ENCODE measurements at places on chromosomes 11 and 22. TPM values are rescaled to one million over a fixed set of nuclear protein-coding genes. Genes with fewer than 3 reads are reported as not detected.

IL18BP gene
- 15.7 TPM for total RNA-seq

OR4A16 gene
- total RNA-seq = not detected

SSTR3 gene
- 3.4 TPM for total RNA-seq

OR10A5 gene
- not detected for total RNA-seq

BRSK2 gene
- 8.6 TPM for total RNA-seq

LGALS12 gene
- total RNA-seq = 0.34 TPM

CNGA4 gene
- total RNA-seq = 0.68 TPM

OR5W2 gene
- total RNA-seq = not detected

DNA sequence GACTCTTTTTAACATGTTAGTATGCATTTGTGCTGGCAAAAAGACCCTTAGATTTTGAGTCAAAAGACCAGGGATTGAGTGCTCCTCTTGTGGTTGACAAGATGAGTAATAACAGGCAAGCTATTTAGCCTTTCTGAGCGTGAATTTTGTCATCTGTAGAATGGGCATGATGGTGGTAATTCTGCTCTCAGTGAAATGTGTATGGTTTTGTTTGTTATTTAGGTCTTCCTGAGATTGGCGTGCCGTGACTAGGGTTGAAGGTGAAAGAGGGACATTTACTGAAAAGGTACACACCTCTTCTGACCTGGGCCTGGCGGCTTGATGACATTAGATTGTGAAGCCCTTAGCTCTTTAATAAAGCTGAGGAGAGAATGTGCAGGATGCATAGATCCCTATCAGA lies 8.4 kb upstream of the CEP295 start:
- no peak for DNase-seq

DNA sequence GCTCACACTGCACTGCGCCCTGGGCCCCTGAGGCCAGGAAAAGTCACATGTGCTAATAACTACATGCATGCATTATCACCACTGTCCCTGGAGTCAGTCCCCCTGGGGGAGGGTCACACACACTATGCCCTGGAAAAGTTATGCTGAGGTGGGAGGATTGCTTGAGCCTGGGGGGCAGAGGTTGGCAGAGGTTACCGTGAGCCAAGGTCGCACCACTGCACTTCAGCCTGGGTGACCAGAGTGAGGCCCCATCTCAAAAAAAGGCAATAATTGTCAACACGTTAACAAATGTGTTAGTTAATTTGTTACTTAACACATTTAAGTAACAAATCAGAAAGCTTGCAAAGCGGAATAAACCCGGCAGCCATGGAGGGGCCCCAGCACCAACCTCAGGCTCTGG lies 13.3 kb upstream of the SEC14L6 start:
- DNase-seq = no peak

DNA sequence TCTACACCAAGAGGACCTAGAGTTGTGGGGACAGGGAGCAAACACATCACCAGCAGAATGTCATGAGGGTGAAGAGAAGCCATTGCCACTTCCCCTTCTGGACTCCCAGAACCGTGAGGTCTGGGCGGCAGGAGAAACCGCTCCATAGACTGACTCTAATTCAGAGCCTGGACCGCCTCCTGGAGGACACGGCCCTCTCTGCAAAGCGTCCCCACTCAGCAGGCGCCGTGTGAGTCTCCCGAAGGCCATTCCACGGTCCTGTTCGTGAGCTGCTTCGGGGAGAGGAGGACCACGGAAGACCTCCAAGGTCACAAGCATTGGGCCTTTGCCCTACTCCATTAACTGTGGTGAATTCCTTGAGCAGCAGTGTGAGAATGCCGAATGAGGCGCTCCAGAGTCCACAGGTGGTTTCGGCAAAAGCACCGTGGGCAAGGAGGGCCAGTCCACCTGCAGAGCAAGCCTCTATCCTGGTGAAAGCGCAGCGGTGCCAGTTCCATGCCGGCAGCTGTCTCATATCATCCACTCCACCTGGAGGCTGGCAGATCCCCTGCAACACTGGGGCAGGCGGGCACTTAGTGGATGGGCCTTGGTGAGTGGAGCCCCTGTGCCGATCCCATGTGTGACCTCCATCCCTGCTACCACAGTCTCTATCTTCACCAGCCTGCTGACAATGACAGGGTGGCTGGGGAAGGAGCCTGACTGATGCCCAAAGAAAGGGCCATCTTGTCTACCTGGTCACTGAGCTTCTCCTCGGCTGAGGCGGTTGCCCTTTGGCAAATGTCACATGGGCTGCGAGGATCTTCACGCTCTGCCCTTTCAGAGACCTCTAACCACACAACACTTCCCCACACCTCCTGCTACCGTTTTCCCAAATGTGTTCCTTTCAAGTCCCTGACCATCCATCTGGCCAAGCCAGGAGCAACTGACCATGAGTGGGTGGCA lies 7.5 kb downstream of the C11orf21 start:
- DNase-seq = peak; percentile 62

GRCh38 chr11:16372355-16372754 lies 16.0 kb upstream of the SOX6 start:
- DNase-seq = no peak

DNA sequence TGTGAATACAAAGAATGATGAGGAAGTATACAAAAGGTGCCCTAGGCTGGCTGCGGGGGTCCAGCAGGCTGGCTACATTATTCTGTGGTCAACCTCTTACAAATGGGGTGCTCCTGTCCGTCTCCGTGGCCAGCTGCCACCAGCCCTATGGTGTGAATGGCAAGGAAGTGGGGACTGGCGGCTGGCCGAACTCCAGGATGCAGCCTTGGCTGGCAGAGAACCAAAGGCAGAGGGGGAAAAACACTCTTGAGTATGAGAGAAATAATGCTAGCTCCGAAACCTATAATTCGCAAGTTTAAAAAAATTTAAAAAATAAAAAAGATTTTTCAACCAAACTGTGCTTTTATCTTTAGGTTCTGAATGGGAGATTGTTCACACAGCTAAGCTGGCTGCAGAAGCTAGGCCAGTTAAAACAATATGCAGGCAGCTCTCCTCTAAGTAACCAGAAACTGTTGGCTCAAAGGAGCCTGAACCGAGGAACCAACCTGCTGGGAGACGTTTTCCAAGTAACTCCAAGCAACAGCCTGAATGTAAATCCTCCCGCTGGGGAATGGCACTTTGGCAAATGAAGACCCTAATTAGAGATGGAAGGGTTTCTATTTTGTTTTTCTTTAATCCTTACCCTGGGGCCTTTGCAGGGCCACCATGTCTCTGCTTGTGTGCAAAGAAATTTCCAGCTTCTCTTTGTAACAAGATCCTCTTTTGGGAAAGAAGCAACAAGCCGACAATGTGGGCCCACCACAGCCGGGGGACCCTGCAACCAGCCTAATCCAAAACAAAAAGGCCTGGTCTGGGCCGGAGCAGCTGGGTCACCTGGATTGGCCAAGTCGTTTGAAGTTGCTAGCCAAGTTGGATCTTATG lies 50.2 kb downstream of the C22orf31 start:
- no peak for DNase-seq

- no peak for DNase-seq
Observed at GRCh38 chr22:24214467-24215285, 30.2 kb downstream of the GGT5 start.

DNA sequence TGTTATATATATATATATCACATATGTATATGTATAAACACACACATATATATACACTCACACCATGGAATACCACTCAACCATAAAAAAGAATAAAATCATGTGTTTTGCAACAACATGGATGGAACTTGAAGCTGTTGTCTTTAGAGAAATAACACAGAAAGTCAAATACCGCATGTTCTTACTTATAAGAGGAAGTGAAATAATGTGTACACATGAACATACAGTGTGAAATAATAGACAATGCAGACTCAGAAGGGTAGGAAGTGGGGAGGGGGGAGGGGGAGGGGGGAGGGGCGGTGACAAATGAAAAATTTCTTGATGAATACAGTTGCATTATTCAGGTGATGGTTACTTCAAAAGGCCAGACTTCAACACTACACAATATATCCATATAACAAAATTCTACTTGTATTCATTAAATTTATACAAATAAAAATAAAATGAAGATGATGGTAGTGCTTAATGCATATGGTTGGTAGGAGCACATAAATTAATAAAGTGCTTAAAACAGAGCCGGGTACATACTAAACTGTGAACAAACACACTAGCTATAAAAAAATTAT lies 5.8 kb upstream of the OR5B2 start:
- no peak for DNase-seq

DNA sequence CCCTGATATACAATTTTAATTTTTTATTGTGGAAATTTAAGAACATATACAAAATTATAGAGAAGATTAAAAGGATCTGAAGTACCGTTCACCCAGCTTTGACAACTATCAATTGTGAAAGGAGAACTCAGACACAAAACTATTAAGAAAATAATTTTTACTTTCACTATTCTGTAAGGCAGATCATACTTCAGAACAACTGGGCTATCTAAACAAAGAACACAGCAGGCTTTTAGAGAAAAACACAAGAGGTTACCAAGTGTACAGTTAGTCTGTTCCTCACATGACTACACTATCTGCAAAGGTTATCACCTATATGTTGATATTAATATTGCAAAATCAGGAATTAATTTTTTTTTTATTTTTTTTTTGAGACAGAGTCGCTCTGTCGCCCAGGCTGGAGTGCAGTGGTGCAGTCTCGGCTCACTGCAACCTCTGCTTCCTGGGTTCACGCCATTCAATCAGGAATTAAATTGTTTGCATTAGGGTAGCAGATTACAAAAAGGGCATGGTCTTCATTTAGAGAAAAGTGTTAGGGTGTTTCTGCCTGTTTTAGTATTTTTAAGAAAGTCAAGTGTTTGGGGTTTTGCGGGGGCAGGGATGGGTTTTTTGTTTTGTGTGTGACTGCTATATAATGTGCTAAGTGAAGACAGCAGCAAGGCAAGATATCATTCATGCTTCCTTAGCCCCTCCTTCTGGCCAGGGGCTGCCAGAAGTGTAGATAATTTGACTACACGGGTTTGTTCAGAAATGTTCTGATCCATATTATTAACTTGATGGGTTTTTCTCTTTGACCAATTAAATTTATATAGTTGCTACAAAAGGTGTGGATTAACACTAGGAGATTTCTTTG lies 27.6 kb upstream of the SIK2 start:
- DNase-seq = no peak

GRCh38 chr11:125777309-125777708 lies 1.3 kb downstream of the PATE2 start:
- no peak for DNase-seq

- no peak for DNase-seq
Observed at GRCh38 chr11:46637546-46637945, 20.2 kb downstream of the ATG13 start.

GRCh38 chr11:116124922-116125714 lies 620.9 kb upstream of the CADM1 start:
- no peak for DNase-seq

DNA sequence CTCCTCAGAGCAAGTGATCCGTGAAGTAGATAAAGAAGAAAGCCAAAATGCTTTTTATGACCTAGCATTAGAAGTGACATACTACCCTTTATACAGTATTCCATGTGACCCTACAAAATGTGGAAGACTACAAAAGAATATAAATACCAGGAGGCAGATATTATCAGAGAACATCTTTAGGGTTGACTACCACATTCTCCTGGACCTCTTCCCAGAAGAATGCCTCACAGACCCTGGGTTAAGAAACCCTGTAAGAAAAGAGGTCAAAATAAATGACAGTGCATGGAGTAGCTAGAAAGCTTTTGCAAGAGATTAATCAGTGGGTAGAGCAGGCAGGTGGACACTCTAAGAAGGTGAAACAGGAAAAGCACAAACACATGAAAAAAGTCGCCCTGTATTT lies 69.2 kb downstream of the FANCF start:
- no peak for DNase-seq

- DNase-seq = no peak
Observed at GRCh38 chr11:65118097-65118837, 766 bp upstream of the ZNHIT2 start.

DNA sequence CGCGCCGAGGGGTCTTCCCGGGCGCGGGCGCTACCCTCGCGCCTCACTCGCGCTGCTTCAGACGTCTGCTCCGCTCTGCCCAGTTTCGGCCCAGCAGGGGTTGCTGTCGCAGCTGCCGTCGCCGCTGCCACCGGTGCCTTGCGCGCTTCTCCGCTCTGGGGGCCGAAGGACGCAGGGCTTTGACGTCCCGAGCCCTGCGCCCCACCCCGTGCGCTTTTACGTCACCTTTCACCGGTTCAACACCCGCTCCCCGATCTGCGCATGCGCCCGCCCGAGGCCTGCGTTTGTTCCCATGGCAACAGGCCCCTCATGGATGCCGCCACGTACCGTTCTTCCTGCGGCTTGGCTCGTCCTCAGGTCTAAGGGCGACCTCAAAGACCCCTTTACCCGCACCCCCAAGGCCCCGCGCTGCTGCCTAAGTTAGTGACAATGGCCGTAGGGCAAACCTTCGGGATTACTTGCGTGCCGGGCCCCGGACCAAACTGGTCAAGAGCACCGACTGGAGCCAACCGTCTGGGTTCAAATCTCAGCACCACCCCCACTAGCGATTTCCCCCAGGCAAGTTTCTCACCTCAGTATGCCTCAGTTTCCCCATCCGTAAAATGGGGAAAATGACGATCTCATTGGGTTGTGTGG lies 642 bp upstream of the CDK2AP2 start:
- peak; percentile 99 for DNase-seq

GRCh38 chr11:128116885-128117284 lies 470.5 kb downstream of the ETS1 start:
- no peak for DNase-seq

GRCh38 chr22:31136155-31136554 lies 4.2 kb downstream of the PLA2G3 start:
- DNase-seq = no peak

GRCh38 chr22:27019827-27020226 lies 362.4 kb downstream of the MIAT start:
- no peak for DNase-seq

GRCh38 chr11:112004389-112004788 lies 20.8 kb upstream of the DLAT start:
- DNase-seq = no peak

- peak; percentile 79 for DNase-seq
Observed at GRCh38 chr11:134037046-134037908, 31.6 kb upstream of the JAM3 start.

- no peak for DNase-seq
Observed at GRCh38 chr11:124895471-124895971, 2.1 kb downstream of the ROBO4 start.

All from type B pancreatic cell (in vitro differentiated cells).